ENCODE measurements at places on chromosomes 3 and 15.

GRCh38 chr15:32851572-32851971 lies 133.8 kb downstream of the GREM1 start:
- no peak for DNase-seq

DNA sequence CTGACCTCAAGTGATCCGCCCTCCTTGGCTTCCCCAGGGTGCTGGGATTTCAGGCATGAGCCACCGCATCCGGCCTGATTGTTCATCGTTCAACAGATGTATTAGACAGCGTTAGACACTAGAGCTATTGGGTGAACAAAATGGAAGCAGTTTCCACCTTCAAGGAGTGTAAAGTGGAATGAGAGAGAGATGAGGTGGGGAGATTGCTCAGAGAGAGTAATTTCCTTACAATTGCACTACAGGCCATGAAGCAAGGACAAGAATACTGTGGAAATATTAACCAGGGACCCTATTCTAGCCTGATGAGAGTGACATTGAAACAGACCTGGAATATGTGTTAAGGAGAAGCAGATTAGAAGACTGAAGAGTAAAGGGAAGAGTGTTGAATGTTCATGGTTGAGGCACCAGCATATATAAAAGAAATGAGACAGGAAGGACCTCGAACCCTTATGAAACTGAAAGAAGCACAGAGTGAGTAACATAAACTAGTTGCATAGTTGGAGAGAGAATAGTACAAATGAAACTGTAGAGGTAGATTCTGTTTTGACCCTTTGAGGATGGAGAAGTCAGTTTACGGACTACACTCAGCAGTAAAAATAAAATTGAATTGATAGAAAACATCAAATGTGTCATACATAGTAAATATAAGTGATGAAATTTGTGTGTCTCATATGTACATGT lies 7.2 kb downstream of the RTF1 start:
- DNase-seq, result no peak

- DNase-seq, result no peak
Observed at GRCh38 chr3:127762787-127763105, 59.6 kb downstream of the MGLL start.

DNA sequence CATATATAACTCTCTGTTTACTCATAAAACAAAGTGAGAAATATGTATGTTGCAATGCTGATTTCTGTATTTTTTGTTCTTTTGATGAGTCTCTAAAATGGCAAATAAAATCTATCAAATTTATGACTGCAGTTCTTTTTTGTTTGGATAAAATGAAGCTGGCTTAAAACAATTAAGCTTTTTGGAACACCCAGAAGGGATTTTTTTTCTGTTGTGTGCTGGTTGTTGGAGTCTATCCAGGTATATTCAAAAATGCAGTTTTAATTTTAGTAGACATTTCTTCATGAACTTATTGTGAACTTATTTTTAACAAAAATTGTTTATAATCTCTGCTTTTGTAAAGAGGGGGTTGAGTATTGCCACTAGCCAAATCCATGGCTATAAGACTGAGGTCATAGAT lies 405.5 kb downstream of the RAP2B start:
- DNase-seq, result no peak

- no peak for DNase-seq
Observed at GRCh38 chr3:19439944-19440343, 291.6 kb downstream of the KCNH8 start.
